ENCODE measurements at places on chromosomes 1 and 21.

DNA sequence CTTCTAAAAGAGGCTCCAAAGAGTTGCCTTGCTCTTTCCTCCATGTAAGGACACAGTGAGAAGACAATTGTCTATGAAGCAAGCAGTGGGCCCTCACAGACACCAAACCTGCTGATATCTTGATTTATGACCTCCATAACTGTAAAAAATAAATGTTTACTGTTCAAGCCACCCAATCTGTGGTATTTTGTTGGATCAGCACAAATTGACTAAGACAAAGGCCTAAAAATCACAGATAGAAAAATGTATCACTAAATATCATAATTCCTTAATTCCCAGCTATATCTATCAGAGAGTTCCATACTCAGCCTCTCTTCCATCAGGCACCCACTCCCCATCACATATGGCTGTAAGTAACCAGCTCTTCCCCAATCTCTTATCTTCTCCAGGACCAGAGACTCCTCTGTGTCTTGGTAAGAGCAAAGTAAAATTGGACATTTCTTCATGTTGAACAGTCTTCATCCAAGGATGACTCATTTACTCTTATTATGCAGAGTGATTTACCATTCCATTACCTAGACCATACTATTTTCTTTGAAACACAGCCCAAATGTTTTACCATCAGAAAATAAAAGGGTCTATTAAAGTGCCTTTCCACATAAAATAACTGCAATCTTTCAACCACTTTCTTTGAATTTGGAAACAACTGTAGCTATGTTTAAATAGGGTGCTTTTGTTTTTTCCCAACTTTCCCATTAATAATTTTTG is 503.6 kb downstream of the MRPL39 start:
- DNase-seq, result no peak

- no peak for DNase-seq
Observed at GRCh38 chr1:78831731-78832360, 174.7 kb downstream of the ADGRL4 start.

- DNase-seq, result no peak
Observed at GRCh38 chr1:30819244-30819571, 61.6 kb upstream of the LAPTM5 start.

- DNase-seq, result no peak
Observed at GRCh38 chr1:225754940-225755641, 22.5 kb upstream of the SRP9 start.

- DNase-seq, result no peak
Observed at GRCh38 chr1:47459253-47459788, 21.5 kb downstream of the FOXD2 start.

DNA sequence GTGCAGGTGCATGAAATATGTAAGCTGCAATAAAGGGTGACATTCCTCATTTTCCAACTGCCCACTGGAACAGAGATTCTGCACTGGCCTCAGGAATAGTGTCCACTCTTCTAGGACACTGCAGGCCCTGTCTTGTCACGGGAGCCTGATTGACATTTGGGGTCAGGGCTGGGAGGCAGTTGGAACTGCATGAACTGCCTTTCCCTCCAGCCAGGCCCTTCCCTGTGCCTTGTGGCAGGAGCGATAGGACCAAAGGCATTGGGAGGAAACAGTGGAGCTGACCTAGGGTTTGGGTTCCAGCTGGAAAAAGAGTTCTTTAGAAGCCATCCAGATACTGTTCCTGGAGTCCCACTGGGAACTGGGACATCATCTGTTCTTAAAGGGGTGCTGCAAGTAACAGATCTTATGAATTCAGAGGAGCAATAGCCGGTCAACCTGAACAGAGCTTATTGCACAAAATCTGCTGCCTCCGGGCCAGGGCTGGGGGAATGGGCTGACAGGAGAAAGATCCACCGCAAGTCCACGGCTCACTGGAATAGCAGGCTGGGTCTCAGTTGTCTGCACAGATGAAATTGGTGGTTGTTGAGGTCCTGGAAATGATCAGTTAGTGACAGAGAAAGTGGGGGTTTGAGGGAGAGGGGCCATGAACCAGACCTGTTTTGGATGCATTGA is 451.7 kb downstream of the CAMTA1 start:
- no peak for DNase-seq

- no peak for DNase-seq
Observed at GRCh38 chr1:6179564-6180175, 451 bp downstream of the CHD5 start.

DNA sequence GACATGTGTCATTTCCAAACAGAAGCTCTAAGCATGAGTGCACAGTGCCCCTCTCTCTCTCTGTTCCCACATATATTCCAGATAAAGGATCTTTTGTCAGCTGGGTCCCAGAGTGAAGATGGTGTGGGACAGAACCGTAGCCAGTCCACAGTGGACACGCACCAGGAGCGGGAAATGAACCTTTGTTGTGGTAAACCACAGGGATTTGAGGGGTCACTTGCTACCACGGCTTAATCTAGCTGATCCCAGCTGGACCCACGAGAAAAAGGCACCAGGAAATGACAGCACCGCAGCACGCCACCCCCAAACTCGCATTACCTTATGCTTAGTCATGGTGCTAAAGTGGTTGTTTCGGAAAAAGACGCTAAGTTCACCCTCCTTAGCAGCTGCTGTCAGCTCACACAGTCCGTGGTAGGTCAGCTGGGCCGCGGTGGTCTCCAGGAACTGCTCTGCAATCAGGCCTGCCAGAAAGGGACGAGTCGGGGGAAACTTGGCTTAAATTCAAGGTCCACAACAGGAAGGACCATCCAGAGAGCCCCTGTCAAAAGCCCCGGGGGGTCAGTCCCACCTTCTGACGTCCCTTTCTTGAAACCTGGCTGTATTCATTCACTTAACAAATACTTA is 7.5 kb downstream of the MINDY1 start:
- no peak for DNase-seq

DNA sequence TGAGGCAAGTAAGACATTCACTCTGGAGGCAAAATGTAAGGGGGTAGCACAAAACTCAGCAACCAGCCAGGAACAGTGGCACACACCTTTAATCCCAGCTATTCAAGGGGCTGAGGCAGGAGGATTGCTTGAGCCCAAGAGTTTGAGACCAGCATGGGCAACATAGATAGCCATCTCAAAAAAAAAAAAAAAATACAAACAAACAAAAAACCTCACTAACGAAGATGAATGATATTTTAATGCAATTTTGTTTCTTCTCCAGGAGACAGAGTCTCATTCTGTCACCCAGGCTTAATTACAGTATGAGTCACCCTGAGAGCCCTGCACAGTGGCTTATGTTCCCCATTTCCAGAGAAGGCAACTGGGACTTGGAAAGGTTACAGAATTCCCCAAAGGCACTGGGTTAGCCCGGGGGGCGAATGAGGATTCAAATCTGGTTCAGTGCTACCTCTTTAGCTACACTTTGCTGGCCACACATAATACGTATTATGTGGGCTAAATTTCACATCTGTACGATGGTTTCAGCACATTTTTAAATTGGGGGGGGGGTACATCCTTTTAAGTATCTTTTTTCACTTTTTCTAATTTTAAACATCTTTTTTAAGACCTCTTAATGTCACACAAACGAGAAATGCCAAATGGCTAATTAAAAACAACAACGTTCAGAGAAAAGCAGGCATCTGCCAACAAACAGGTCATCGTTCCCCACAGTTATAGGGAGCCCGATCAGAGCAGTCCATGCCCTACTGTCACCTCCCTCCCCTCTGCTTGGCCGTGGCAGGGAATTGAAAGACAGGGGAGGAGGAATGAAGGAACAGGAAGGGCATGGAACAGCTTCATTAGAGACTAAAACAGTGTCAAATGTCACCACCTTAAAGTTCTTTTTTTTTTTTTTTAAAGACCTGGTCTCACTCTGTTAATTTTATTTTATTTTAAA is 3.5 kb downstream of the CELA2A start:
- no peak for DNase-seq

DNA sequence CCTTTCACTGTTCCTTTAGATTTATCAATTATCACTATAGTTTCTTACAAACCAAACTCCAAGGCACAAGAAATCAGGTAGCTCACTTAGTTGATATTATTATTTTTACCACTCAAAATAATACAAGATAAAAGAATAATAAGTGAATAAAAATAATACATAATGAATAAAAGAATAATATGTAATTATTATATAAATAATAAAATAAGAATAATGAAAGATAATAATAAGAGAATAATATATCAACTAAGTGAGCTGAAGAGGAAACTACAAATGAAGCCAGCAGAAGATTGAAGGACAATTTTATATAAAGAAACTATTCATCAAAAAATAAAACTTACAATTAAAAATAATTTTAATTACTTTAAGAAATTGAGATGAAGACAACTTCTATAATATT is 90.6 kb downstream of the LRRIQ3 start:
- DNase-seq, result no peak

DNA sequence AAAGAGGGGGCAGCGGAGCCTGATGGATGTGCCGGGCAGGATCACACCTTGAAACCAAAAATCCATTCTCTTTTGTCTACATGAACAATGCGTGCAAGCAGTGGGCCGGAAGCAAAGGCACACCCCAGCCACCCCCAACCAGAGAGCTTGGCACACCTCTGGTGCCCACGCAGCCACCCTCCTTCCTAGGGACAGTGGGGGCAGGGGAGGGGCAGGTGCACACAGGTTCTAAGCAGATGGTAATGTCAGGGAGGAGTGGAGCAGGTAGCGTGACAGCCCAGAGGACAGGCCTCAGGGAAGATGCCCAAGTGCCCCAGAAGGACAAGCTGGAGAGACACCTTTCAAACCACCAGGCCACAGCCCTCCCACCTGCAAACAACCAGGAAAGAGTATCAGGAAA is 36.5 kb downstream of the SYF2 start:
- DNase-seq, result no peak

DNA sequence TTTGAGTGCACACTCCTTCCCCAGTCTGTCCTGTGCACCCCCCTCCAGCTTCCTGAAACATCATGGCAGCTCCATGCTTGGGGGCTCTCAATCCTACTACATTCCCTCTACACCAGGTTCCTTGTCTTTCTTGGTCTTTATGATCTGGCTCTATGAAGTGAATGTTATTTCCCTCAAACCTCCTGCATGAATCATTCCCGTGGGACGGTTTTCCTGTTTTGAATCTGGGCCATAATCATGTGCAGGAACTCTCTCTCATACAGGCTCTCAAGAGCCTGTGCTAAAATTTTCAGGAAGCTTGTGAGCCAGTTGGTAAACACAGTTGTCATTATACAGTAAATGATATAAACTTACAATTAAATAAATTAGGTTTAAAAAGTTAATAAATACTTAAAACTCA is 89.8 kb upstream of the KCNE2 start:
- no peak for DNase-seq

GRCh38 chr1:171286032-171286705 is 27.8 kb upstream of the FMO4 start:
- no peak for DNase-seq

GRCh38 chr1:231952154-231952553 is 325.6 kb downstream of the DISC1 start:
- no peak for DNase-seq

DNA sequence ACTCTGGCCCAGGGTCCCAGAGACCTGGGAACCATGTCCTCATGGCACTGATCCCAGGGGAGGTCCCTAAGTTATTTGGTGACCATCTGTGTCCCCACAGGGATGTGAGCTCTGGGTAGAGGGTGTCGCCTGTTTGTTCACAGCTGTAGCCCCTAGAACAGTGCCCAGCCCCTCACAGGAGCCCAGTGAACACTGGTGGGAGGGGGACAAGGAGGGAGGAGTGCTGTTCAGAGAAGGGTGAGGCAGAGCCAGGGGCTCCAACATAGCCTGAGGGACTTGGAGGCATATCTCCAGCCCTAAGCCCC is 450.4 kb downstream of the MATN1 start:
- no peak for DNase-seq

- DNase-seq, result no peak
Observed at GRCh38 chr1:81446000-81446669, 354.6 kb upstream of the ADGRL2 start.

GRCh38 chr1:67777016-67777415 is 56.3 kb downstream of the GNG12 start:
- DNase-seq, result no peak

- DNase-seq, result no peak
Observed at GRCh38 chr1:50735443-50735842, 224.6 kb downstream of the FAF1 start.

GRCh38 chr1:44108241-44108640 is 10.4 kb upstream of the KLF17 start:
- DNase-seq, result no peak

- DNase-seq, result no peak
Observed at GRCh38 chr1:27179379-27179778, 24.5 kb upstream of the SLC9A1 start.

DNA sequence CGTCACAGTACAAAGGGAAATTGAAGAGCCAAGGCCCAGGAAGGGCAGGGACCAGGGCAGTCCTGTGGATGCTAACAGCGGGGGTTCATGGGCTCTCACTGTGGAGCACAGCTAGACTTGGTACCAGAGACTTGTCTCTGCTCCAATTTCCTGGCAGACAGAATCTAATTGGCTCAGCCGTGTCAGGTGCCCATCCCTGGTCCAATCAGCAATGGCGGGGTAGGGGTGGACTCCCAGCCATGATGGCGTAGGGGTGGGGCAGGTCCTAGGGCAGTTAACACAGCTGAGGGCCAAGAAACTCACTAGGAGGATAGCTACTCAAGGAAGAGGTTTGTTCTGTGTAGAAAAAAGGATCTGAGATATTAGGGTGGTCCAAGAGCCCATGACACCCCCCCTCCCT is 39.9 kb upstream of the TENT5B start:
- no peak for DNase-seq

- no peak for DNase-seq
Observed at GRCh38 chr1:209010475-209011230, 572.9 kb upstream of the CAMK1G start.

GRCh38 chr1:187685333-187685732 is 856.6 kb downstream of the PLA2G4A start:
- DNase-seq, result no peak

- no peak for DNase-seq
Observed at GRCh38 chr1:228298471-228298870, 90.6 kb downstream of the OBSCN start.

- DNase-seq, result peak; percentile 21
Observed at GRCh38 chr1:92858564-92859399, 26.9 kb downstream of the RPL5 start.

GRCh38 chr1:173870252-173871075 is 2.3 kb downstream of the ZBTB37 start:
- no peak for DNase-seq

DNA sequence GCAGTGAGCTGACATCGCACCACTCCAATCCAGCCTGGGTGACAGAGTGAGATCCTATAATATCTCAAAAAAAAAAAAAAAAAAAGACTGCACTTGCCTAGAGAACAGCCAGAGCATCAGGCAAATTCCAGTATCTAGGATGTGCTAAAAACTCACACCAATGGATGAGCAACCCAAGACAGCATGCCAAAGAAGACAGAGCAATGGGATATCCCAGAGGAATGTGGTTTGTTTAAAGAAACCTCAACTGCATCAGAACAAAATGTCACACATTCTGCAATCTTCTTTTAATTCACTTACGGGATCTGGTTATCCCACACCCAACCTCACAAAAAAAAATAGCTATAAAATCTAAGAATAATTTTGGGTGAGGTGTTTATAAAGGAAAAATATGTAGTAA is 7.3 kb downstream of the KCNH1 start:
- DNase-seq, result no peak

Measured in activated naive CD8-positive, alpha-beta T cell treated with anti-CD3 and anti-CD28 coated beads, Interleukin-2, amount 50 U/mL, for 16 hours (primary cell).